ENCODE measurements at places on chromosomes 3 and 15.

DNA sequence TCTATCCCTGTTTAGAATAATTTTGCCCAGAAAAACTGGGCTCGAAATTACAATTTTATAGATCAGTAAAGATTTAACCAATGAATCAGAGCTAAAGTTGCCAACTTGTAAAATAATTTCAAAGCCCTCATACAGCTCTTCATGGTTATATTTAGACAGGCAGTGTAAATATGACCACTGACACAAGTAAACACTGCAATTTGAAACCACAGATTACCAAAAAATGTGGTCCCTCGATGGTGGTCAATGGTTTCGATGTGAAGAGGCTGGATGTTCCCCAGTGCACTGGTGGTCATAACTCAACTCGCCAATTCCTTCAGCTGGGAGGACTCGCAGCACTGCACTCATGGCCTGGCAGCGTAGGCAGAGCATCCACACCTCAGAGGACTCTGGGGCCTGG lies 28.6 kb downstream of the LRTM1 start:
- no peak for DNase-seq

- peak; percentile 19 for DNase-seq
These were observed 34.7 kb downstream of the HMCES start for GRCh38 chr3:129313415-129313664.

DNA sequence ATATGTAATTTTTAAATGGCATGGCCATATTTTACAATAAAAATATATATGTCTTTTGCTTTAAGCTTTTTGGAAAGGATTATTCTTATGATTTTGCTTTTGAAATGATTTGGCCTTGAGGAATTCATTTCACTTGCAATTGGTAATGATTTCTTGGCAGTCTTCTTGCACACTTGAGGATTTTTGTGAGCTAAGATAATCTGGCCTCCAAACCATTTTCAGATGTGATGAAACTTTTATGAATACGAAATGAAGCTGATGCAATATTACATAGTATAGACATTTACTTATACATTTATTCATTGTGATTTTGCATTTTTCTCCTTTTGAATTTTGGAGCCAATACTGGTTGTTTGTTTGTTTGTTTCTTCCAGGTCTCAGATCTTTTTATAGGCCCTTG lies 6.4 kb upstream of the SH2D7 start:
- peak; percentile 92 for DNase-seq

- no peak for DNase-seq
These were observed 28.8 kb downstream of the MTMR10 start for GRCh38 chr15:30962659-30963058.

GRCh38 chr15:43749690-43750345 lies 3.6 kb downstream of the PDIA3 start:
- no peak for DNase-seq

DNA sequence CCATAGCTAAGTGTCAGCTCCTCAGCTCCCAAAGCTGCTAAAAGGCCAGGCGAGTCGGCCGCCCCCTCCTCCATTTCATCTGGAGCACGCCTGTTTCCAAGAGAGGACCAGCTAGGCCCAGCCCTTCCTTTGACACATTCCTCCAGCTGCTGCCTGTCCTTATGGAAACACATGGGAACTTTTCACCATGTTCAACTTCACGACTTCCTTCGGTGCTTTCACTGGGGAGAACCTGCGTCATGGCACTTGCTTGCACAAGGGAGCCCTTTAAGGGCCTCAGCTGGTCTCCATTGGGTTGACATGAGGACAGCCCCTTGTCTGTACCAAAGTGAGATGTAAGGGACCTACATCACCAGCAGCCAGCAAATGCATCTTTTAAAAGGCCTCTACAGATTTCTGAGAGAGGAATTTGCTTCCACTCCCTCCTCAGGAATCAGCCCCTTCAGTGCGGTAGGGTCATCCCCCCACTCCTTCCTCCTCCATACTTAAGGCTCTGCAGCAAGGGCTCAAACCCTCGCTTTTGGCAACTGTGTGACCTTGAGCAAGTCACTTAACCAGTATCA lies 2.1 kb downstream of the MAGI1 start:
- DNase-seq, result peak; percentile 56

GRCh38 chr15:74394090-74394846 lies 26.8 kb upstream of the CYP11A1 start:
- DNase-seq, result no peak

GRCh38 chr3:187669675-187670504 lies at the start of gene SST:
TSS of gene SST (minus strand) at chr3:187670394. CDS start at chr3:187670291, 103 bp downstream.
- DNase-seq, result peak; percentile 55

DNA sequence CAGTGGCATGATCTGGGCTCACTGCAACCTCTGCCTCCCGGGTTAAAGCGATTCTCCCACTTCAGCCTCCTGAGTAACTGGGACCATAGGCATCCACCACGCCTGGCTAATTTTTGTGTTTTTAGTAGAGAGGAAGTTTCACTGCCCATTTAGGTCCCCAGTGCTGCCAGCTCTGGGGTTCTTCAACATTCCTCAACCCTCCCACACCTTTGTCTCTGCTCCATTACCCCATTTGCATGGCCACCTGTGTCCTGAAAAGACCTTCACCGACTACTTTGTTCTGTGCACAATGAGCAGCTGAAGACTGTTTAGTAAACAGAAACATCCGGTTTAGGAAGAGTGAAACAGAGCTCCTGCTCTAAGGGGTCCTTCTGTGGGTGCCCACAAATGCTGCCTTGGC lies 92.0 kb downstream of the FAM43A start:
- DNase-seq, result no peak

GRCh38 chr15:48366584-48367312 lies 35.5 kb downstream of the DUT start:
- no peak for DNase-seq

DNA sequence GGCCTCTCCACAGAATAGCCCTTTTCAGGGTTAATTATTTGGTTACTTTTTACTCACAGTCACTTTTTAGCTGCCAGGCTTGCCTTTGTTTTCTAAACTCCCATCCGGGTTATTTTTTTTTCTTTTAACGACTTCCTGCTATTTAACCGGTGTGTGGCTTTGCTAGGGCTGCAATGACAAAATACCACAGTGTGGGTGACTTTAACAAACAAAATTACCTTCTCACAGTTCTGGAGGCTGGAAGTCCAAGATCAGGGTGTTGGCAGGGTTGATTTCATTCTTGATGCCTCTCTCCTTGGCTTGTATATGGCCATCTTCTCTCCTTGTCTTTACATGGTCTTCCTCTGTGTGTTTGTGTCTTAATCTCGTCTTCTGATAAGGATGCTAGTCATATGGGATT lies 91.5 kb downstream of the IL1RAP start:
- DNase-seq, result no peak

- no peak for DNase-seq
These were observed 175.1 kb downstream of the NFKBIZ start for GRCh38 chr3:102024270-102024904.

- no peak for DNase-seq
These were observed 181.4 kb downstream of the TBL1XR1 start for GRCh38 chr3:177015881-177016280.

GRCh38 chr3:169754711-169755110 lies 10.1 kb downstream of the TERC start:
- DNase-seq, result no peak

- peak; percentile 58 for DNase-seq
These were observed 42.0 kb upstream of the MEIS2 start for GRCh38 chr15:37142371-37142770.

- DNase-seq, result no peak
These were observed 210.1 kb downstream of the ATP8B4 start for GRCh38 chr15:49908933-49909295.

- no peak for DNase-seq
These were observed 39.5 kb upstream of the IQSEC1 start for GRCh38 chr3:13112521-13113345.

- DNase-seq, result no peak
These were observed 167.2 kb downstream of the MAGI1 start for GRCh38 chr3:65871305-65872141.

GRCh38 chr15:90001683-90002427 lies 731 bp downstream of the ZNF710 start:
- DNase-seq, result peak; percentile 71

- peak; percentile 70 for DNase-seq
These were observed 29.9 kb upstream of the LDHAL6B start for GRCh38 chr15:59176653-59177316.

DNA sequence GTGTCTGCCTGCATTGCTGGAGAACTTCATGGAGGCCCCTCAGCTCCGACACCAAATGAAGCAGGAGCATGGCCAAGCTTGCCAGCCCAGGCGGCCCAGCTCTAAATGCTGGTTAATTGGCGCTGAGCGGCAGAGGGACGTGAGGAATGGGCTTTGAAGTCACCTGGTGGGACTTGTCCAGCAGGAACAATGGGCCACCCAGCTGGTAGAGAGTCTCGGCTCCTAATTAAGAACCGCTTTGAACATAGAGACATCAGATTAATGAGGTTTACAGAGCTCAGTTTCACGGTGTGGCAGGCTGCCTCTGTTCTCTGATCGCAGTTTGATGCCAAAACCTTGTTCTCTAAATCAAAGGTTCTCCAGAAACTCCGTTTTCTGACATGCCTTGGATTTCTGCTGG lies 77.5 kb upstream of the LINGO1 start:
- DNase-seq, result no peak

DNA sequence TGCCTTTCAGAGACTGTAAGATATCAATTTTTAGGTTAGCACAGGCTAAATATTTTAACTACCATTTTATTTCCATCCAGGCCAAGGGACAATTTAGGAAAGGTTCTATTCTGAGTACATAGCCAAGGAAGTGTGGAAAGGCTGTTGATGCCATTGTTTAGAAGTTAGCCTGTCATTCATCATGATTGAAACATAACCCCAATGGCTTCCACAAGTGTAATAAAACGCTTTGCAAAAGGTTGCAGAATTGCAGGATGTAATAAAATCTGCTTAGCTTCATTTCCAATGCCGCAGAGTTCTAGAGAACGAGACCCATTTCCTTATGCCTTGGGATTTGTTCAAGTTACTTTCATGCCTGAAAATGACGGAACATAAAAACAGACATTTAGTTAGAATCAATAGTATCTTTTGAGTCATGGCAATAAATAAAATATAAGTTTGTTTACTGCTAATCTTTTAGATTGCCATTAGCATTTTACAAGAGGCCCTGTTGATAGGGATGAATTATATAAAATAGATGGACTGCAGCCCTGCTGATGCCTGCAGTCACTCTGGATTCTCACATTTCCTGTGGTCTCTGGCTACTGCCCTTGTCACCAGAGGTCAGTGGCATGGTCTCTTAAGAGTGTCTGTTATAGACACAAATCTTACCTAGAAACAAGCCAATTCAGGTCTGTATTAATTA lies 678.2 kb upstream of the CFAP20DC start:
- DNase-seq, result no peak

- no peak for DNase-seq
These were observed 129.1 kb downstream of the MECOM start for GRCh38 chr3:169534439-169534838.

GRCh38 chr3:11477407-11477911 lies 166.3 kb downstream of the VGLL4 start:
- DNase-seq, result peak; percentile 97

DNA sequence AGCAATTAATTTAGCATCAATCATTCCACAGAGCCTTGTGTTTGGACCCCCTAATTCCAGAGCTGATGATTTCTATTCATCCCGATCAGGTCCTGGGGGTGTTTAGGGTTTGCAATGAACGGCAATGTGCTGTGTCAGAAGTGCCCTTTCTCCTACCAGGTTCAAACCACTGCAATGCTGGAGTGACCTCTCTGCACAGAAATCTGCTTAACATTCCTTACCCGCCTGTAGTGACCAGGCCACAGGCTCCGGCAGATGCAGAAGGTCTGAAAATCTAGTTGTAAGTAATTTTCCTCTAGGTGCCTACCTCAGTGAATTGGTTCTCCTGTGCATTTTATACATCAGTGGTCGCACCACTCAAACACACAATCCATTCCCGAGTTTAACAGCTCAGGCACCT lies 725.3 kb upstream of the CFAP20DC start:
- no peak for DNase-seq

- DNase-seq, result no peak
These were observed 2.9 kb upstream of the IL17RC start for GRCh38 chr3:9914011-9914410.

DNA sequence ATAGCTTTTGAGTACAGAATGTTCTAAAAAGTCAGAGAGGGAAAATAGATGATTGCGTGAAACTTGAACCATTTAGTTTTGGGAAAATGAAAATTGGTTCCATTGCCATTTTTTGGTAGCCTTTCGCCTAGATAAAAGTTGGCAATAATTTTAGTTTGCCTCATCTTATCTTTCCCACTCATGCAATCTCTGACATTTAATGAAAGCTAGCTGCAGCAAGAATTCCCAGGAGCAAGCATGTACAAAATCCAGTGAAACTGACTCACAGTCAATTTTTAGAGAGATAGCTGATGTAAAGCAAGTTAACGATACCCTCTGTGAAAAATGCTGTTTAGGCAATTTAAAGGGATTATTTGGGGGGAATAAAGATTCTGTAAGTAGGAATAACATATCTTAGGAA lies 797.4 kb downstream of the GRM7 start:
- peak; percentile 6 for DNase-seq

- no peak for DNase-seq
These were observed 12.0 kb downstream of the EFCAB12 start for GRCh38 chr3:129416415-129416814.

- DNase-seq, result no peak
These were observed 12.1 kb downstream of the NR2F2 start for GRCh38 chr15:96342406-96343112.

GRCh38 chr15:66685638-66686150 lies 16.3 kb upstream of the SMAD6 start:
- no peak for DNase-seq

DNA sequence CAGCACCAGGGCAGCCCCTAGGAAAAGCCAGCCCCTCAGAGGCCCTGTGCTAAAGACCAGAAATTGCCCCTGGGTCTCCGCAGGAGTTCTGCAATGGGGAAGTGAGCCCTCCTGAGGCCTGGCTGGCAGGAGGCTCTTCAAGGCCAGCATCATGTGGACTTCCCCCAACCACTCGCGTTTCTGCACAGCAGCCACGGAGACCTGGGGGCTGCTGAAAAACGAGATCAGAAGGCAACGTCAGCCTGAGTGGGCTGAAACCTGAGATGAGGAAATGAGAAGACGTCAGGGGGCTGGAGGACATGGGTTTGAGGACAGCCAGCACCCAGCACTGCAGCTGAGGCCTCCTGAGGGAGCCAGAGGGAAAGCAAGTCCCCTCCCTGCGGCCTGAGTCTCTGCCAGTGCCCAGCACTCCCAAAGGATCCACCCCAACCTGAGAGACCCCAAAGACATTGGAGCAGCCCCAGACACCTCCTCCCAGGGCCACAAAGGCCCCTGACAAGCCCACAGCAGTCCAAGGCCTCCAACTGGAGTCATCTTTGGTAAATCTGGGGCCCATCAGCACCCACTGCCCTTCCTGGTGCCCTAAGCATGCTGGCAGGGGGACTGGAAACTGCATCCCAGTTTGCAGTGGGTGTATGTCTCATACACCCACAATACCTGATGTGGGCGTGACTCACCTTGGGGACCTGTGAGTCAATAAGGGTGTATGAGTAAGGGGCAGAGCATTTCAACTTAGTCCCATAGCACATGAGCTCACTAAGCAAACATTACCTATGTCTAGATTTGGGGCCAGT lies 29.2 kb upstream of the CYP11A1 start:
- DNase-seq, result peak; percentile 92

GRCh38 chr3:177578488-177578887 lies 381.2 kb upstream of the TBL1XR1 start:
- DNase-seq, result no peak
